ENCODE measurements at places on chromosomes 7 and 10.

DNA sequence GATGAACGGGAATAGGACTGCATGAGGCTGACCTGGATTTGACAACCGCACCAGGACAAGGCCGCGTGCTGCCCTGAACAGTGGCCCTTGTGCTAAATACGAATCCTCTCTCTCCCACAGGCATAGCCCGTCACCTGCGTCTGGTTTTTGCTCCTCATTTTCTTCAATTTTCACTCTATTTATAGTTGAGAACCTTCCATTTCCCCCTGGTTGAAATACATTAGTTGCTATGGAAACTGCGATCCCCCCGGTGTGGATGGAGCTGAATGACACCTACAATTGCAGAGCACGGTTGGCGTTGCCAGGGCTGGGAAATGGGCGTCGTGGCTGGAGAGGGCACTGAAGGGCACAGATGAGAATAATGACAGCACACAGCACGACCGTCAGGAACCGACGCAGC, 158.6 kb upstream of the PITRM1 start:
- no peak for DNase-seq

GRCh38 chr7:80833289-80834268, 85.3 kb downstream of the SEMA3C start:
- no peak for DNase-seq

GRCh38 chr7:143345428-143345900, 17.0 kb downstream of the FAM131B start:
- peak; percentile 70 for DNase-seq

DNA sequence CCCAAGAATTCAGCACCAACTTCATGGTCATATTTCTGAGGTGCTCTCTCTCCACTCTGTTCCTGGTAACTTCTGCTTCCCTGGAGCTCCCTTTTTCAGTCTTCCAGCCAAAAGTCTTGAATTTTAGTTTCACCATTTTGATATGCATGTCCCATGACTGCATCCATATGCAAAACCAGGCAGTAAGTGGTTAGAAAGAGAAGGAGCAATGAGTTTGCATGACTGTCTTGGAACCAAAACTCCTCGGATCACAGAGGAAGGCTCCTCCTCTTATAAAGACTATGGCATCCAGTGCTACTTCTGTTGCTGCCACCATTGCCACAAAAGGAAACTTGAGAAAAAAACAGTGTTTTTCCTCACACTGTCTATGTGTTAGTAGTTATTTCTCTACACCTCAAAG, 269.1 kb upstream of the GLI3 start:
- no peak for DNase-seq

GRCh38 chr10:86599729-86600128, 54.6 kb upstream of the OPN4 start:
- peak; percentile 26 for DNase-seq

DNA sequence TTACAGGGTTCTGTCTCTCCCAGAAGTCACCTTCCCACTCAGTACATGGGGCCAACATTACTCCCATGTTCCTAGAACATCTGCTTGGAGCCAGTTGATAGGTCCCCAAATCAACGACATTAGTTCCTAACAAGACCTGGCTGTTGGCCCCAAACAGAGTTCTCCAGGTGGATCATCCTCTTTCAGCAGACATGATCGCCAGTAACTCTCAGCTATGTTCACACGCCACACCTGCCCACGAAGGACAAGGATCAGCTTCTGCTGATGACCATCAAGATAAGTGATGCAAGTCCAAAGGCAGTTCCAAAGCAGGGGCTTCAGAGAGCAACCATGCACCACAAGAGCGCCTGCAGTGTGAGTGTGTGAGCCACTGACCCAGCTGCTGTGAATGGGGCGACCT, 11.0 kb downstream of the ZNF777 start:
- DNase-seq = no peak

DNA sequence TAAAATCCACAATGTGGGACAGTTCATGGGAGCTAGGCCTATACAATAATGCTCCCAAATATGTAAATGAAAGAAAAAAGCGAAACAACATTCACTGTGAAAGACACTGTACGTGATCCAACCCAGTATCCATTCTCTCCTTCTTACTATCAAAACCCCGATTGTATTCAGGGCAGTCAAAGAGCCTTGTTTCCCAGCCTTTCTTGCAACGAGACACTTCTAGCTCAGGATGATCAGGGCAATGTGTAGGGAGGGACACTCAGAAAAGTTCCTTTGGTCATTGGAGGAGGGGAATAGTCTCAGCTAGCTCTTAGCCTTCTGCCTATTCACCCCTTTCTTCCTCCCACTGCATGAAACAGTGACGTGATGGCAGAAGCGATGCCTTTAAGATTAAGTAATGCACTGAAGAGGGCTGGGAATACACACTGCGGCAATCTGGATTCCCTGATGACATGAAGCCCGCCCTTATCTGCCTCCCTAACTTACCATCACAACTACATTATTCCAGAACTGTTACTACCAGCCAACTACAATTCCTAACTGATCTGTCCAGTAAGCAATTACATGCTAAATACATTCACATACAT, 27.3 kb downstream of the UBE2H start:
- no peak for DNase-seq

DNA sequence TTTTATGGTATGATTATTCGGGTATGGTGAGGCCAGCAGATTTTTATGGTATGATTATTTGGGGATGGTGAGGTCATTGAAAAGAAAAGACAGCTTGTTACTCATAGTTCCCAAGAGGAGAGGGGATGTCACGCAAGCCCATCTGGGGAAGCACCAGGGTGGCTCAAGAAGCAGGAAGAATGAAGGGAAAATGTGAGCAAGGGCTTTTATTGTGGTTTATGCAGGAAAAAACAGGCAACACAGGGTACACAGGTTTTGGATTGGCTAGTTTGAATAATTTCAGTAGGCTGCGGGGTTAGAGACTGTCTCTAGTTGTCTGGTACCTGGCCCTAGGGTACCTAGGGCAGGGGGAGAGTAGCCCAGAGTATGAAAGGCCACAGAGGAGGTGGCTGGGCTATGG, 26.8 kb upstream of the DGKI start:
- DNase-seq = no peak
